ENCODE measurements at places on chromosomes 6 and 20.

DNA sequence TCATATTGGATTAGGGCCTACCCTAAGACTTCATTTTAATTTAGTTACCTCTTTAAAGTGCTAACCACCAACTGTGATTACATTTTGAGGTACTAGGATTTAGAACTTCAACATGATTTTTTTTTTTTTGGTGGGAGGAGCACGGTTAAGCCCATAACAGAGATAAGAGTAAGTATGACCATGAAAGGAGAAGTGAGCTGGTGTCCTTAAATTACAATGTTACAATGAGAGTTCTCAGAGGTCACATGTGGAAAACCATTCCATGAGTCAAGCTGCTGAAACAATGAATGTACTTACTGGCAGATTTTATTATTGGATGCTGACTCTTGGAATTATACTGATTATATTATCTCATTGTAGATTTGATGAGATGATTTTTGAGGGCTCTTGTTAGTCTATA lies 779.3 kb upstream of the CITED2 start:
- no peak for DNase-seq

- no peak for DNase-seq
Observed at GRCh38 chr6:31911826-31912585, 10.1 kb upstream of the ZBTB12 start.

DNA sequence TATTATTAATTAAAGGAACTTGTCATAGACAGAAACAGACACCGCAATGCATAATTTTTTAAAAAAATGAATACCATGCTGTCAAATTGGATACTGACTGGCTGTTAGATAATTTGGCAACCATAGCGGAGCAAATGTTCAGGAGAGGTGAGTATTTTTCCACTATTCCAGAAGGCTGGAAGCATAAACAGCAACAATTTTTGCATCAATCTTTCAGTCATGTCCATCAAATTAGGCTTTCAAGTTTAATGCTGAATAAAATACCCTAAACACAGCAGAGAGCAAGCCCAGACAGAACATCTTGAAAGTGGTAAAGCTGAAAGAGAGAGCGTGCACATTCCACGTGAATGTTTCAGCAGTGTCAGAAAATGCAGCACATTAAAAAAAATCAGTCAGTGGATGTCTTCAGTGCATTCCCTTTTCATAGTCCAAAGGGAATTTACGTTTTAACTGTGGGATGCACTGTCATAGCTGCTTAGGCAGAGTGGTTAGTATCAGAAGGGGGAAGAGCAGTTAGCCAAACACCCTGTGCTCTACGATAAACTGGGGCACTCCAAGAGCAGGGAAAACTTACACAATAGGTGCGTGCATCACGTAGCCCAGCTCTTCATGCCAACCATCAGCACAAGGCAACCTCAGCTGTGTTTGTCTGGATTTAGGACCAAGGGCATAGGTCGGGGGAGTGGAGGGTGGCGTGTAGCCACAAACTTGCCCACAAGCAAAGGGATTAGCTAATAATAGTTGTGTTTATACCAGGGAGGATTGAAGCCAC lies 116.2 kb upstream of the STMND1 start:
- DNase-seq = no peak

- no peak for DNase-seq
Observed at GRCh38 chr20:52974179-52974594, 2.0 kb downstream of the TSHZ2 start.

DNA sequence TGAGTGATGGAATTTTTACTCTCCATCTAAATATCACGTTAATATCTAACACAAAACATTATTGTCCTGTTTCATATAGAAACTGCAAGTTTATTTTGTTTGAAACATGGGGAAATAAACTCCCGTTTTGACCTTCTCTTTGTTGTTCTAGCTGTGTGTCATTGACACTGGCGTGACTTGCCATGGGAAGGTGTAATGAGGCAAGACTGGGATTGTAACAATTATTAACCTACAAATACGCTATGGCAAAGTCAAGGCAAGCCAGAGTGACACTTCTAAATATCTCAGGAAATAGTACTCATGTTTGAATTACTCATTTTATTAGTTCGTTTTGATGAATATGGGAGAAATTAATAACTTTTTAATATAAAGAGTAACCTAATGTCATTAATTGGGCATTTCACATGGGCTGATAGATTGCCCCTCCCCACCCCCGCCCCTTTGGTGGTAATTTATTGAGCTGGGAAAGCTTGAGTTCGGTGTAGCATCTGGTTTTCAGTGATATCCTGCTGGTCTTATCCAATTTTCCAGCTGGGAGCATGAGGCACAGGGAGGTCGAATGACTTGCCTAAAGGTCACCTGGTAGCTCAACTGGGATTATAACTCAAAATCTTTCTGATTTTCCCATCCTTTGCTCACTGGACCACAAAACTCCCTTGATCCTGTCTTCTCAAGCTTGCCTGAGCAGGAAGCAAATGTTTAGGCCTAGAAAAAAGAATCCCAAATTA lies 380.6 kb upstream of the JAG1 start:
- no peak for DNase-seq

DNA sequence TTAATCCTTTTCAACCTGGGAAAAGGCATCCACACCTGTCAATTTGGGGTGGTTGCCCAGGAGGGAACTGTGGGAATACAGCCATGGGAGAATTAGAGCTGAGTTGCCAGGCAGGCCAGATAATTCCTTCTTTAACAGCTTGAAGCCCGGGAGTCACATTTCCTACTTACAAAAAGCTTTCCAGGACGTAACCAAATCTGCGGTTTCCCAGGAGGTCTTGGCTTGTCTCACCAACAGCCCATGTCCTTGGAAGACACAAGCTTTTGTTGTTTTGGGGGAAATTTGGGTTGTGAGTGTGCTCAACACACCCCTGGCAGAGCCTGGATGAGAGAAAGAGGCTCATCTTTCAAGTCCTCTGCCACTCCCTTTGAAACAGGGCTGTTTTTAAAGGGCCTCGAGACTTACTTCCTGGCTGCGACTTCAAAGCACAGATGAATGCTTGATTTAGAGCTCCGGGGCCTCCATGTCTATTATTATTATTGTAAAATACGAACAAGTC lies 465.9 kb upstream of the BTBD3 start:
- DNase-seq = no peak

DNA sequence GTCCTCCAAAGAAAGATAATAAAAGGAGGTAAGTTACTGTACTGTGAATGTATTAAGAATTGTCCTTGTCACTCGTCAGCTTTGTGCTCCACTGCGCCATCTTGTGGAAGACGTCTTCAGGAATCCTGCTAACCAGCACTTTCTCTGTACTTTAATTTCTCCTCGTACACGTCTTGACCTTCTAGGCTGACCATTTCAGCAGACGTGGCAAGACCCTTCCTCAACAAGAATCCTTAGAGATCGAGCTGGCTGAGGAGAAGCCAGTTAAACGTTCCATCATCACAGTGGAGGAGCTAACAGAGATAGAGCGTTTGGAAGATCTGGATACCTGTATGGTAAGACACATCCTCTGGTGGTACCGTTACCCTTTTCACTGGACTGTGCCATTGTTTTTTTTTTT lies 95.5 kb upstream of the SCGN start:
- DNase-seq = peak; percentile 80

- DNase-seq = no peak
Observed at GRCh38 chr6:64694356-64694755, 1012.7 kb downstream of the EYS start.

- DNase-seq = no peak
Observed at GRCh38 chr6:93604951-93605350, 185.6 kb upstream of the EPHA7 start.

- no peak for DNase-seq
Observed at GRCh38 chr20:60589623-60590022, 631.4 kb downstream of the CDH26 start.

GRCh38 chr6:94902974-94903628 lies 674.2 kb upstream of the MANEA start:
- no peak for DNase-seq

- no peak for DNase-seq
Observed at GRCh38 chr6:25250878-25251277, 28.3 kb upstream of the CARMIL1 start.

- no peak for DNase-seq
Observed at GRCh38 chr6:163356324-163356723, 58.2 kb upstream of the QKI start.

DNA sequence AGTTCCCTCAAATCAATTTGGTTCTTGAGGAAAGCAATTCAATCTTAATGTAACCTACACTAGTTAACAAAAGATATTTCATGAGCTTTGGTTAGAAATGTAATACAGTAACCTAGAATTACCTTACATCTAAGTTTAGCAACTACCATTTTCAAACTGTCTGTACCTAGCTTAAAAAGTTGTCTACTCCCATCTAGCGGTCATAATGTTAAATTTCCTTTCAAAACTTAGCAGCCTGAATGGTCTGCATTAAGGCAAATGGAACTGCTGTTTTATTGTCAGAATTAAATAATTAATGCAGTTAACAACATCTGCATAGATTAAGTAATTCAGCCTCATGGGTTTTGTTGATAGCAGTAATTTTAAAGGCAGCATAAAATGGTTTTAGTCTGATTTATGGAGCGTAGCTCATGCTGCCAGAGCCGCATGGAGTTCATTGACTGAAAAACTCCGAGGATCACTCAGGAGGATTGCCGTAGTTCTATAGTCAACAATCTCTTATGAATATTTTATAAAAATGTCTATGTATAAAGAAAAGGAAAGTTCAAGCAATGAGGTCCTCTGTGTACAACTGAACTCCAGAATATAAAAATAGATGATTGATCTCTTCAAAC lies 485.4 kb upstream of the MANEA start:
- no peak for DNase-seq

DNA sequence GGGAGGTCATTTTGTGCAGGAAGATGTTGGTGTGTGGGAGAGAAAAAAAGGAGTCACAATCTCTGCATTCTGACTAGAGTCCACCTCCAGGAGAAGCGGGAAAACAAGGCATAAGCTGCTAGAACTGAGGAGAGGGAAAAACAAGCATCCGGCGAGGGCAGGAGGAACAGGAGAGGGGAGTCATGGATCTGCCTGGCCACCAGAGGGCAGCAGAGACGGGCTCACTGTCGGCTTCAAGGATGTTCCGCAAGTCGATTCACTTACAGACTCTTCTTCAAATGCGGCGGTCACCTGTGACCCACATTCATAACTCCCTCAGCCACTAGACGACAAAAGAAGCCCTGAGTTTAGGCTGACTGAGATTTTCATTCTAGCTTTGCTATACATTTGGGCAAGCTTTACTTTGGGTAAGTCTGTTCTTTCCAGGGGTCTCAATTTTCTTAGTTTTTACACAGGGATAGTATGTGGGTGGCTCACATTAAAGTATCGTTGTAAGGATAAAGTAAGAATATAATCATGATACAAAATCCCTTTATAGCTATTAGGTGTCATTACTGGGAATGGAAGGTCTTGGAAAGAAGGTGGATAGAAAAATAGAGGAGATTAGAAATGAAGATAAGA lies 6.6 kb upstream of the BTNL2 start:
- peak; percentile 90 for DNase-seq

- DNase-seq = no peak
Observed at GRCh38 chr6:119126140-119126539, 47.7 kb upstream of the FAM184A start.

GRCh38 chr6:22747571-22747970 lies 178.2 kb downstream of the HDGFL1 start:
- no peak for DNase-seq

DNA sequence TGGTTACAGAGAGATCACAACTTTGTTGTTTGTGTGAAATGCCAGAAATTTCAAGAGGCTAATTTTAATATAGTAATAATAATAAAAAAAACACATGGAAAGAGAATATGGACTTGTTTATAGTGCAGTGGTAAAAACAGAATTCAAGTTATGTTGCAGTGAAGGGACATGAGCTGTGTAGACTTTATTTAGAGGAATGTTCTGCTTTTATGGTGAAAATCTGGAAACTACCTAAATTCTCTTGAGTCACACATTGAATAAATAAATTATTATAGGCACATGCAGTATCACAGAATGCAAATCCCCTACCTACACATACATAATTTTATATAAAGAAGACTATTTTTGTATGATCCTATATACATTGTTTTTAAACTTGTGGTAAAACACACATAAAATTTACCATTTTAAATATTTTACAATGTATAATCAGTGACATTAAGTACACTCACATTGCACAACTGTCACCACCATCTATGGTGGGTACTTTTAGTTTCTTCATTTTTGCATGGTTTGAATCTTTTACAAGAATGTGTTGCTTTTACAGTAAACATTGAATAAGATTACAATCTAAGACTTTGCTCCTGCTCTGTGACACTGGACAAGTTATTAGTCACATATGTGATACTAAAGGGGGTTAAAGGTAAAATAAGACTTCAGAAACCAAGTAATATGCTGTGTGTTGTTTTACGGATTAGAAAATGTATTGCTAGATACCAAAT lies 107.4 kb downstream of the B3GAT2 start:
- DNase-seq = no peak

- no peak for DNase-seq
Observed at GRCh38 chr6:155287762-155288161, 23.9 kb downstream of the CLDN20 start.

Data from T-helper 9 cell (primary cell).